ENCODE measurements at places on chromosomes 4 and X.

GRCh38 chr4:67355806-67356205 is 189.5 kb downstream of the CENPC start:
- no peak for ATAC-seq

DNA sequence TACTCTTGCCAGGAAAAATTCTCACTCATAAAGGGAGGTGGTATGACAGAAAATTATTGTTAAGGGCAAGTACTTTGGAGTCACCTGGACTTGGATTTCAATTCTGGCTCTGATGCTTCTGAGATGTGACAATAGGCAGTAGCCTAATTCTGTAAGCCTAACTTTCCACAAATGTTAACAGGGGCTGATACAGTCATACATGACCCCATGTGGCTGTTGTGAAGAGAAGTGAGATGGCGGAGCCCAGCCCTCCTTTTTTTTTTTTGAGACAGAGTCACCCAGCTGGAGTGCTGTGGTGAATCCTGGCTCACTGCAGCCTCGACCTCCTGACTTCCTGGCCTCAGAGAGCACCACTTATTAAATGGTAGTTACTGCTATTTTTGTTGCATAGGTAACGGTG is 54.4 kb upstream of the IRF2 start:
- ATAC-seq: no peak

- ATAC-seq: no peak
Observed at GRCh38 chr4:128225148-128225547, 62.5 kb downstream of the PGRMC2 start.

GRCh38 chr4:95371476-95372224 is 177.1 kb downstream of the UNC5C start:
- ATAC-seq: no peak

DNA sequence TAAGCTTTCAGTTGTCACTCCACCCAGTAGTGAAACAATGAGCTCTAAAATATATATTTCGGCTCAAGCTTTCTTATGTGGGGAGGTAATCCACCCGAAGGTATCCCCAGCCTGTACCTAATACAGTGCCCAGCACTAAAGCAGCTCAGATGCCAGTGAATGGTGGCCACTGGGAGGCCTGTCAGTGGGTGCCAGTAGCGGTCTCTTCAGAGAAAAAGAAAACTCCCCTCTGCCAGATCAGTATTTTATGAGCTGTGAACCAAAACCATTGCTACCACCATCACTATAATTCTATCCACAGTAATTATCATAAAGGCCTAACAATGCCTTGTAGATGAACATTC is 835 bp upstream of the NFKB1 start:
- no peak for ATAC-seq

GRCh38 chr4:17008834-17009345 is 110.4 kb upstream of the LDB2 start:
- ATAC-seq: no peak

DNA sequence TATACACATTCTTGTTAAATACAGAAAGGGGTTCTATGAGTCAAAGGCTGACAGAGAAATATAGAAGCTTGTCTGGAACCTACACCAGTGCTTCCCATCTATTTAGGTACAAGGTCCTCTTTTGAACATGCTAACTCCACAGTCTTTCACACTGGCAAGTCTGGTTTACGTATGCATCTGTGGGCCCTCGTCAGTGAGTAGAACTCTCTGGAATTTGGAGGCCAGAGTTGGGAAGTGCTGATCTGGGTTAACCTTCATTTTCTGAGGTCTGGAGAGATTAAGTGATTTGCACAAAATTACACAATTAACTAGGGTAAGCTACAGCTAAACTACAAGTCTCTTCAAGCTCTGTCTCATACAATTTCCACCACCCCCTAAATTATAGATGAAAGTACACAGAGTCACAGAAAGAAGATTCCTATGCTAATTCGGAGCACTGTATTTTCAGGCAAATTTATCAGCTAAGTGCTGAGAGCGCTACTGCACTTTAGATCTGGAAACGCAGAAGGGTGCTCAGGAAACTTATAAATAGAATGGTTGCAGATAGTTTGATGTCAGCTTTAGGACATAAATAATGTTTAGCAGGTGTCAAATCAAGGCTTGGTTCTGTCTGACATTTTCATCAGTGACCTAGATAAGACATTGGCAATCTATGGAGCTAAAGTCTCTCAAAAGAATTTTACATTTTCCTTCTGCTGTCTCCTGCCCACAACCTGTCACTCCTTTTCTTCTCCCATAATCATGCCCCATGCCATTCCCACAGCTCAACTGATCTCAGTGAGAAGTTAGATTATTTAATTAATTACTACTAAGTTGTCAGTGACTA is 43.0 kb upstream of the PDLIM5 start:
- no peak for ATAC-seq

DNA sequence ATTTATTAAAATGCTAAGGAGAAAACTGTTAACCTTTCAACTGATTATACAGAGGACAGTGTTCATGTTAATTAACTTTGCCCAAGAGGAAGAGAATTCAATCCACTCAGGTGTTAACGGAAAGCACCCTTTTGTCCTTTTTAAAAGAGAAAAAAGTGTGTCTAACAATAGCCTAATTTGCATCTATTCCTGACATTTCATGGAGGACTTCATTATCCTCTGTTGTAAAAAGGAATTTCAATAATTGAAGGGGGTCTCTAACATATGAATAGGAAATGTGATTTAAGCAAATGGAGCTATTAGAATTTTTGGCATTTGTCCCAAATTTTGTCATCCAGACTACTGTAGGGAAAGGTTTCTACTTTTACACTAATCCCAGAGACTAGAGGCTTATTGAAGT is 44.6 kb upstream of the GC start:
- no peak for ATAC-seq

GRCh38 chr4:105280338-105281123 is 133.9 kb downstream of the TET2 start:
- ATAC-seq: peak; percentile 65

GRCh38 chr4:19375931-19376330 is 875.8 kb upstream of the SLIT2 start:
- ATAC-seq: no peak

DNA sequence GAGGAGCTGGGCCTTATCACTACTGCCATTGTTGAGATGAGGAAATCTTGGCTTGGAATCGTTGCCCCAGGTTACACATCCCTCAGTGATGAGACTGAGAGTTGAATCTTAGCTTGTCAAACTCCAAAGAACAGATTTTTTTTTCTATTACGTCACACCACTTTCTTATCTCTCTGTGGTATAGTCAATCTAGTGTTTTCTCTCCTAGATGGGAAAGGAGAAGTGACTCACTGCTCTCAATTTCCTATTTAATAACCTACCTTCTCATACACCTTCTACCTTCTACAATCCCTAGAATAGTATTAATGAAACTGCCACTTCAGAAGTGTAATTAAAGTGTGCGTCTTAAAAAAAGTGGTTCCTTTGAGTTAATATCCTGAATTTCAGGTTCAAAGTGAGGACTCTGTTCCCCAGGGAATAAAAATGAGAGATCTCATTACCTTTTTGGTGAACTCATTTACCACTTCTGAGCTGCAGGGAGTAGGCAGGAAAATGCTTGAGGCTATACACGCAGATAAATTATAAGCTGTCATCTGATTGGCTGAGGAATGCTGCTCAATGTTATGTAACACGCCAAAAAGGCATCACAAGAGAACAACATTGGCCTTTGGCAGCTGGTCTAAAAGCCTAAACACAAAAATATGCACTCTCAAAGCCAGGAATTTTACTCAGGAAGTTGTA is 59.3 kb downstream of the MAD2L1 start:
- ATAC-seq: no peak

- no peak for ATAC-seq
Observed at GRCh38 chrX:33923262-33923661, 208.9 kb downstream of the FAM47A start.

DNA sequence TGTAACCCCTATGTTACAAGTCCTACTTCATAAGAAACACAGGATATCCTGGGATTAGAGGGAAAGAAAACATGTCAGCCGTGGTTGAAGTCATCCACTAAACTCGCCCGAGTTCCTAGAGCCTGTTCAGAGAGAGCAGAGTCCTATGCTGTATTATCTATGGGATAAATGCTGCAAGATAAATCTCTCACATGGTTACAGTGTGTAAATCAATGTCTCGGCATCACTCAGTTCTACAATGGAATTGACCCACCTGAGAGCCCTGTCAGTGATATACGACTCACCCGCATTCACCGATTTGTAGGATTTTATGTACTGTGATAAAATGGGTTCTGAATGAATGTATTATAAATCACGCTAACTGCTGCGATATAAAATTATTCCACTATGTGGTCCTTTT is 127.8 kb upstream of the ANXA3 start:
- ATAC-seq: no peak

DNA sequence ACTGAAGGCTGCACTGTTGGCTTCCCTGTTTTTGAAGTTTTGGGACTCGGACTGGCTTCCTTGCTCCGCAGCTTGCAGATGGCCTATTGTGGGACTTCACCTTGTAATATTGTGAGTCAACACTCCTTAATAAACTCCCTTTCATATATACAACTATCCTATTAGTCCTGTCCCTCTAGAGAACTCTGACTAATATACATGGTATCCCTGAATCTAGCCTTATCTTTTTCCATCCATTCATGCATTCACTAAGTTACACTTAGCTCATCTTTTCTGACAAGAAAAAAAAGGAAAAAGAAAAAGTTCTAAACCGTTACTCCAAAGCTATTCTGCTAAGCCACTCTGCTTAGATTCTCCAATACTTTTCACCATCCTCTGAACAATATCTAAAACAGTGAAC is 1260.2 kb upstream of the PCDH7 start:
- ATAC-seq: no peak

DNA sequence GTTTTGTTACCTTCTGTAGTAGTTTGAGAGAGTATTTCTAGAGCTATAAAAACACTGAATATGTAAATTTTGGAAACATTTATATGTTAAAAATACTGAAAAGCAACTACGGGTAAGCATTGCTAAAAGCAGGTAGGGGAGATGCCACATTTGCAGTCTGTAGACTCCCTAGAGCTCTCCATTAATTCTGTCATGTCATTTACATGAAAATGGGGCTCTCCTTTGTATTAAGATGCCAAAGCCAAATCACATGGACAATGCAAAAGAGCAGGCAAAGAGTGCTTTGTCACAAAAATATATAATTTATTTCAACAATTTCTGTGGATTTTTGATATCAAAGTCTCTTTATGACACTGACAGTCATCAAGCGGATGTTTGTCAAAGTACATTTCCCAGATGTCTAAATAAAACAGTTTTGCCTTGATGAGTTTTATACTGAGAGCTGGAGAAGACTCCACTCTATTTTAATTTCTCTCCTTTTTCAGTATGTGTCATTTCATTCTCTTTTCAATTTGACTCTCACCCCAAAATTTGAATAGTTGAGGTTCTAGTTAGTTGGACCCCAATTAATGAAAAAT is 51.8 kb downstream of the LDB2 start:
- ATAC-seq: no peak

- ATAC-seq: no peak
Observed at GRCh38 chrX:136199365-136199764, 51.8 kb downstream of the MAP7D3 start.
